Glutamatergic neuron (in vitro differentiated cells): ENCODE measurements at places on chromosomes 4 and X. TPM values are rescaled to one million over a fixed set of nuclear protein-coding genes. Genes with fewer than 3 reads are reported as not detected.

GRCh38 chr4:52711834-52712250 lies 39.4 kb downstream of the ERVMER34-1 start:
- peaks cover 16% of the 10 kb centered on the region for H3K4me1 ChIP-seq
- H3K27me3 ChIP-seq, result no peaks in the 10 kb centered on the region
- peak overlapping the region; percentile 87 for H3K4me3 ChIP-seq
- peak overlapping the region; percentile 94 for H3K27ac ChIP-seq
- DNase-seq, result no peak

DNA sequence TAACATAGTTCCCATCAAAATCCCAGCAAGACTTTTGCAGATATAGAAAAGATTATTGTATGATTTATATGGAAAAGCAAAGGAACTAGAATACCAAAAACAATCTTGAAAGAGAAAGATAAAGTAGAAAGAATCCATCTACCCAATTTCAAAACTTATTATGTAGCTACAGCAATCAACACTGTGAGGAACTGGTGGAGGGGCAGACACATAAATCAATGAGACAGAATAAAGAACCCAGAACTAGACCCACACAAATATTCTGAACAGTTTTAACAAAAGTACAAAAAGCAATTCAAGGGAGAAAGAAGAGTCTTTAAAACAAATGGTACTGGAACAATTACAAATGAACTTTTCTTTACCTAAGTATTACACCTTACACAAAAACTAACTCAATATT lies 67.0 kb downstream of the LRBA start:
- peaks cover 3% of the 10 kb centered on the region for H3K4me1 ChIP-seq
- H3K27ac ChIP-seq, result no peak overlapping the region
- H3K27me3 ChIP-seq, result no peaks in the 10 kb centered on the region
- DNase-seq, result no peak

GRCh38 chr4:171847751-171848150 lies 34.5 kb downstream of the GALNTL6 start:
- DNase-seq, result no peak
- H3K4me1 ChIP-seq, result peaks cover 3% of the 10 kb centered on the region
- no peaks in the 10 kb centered on the region for H3K36me3 ChIP-seq
- no peak overlapping the region for H3K4me3 ChIP-seq

GRCh38 chr4:89847571-89848325 lies 10.8 kb upstream of the SNCA start:
- no peak for DNase-seq
- H3K4me1 ChIP-seq, result peaks cover 4% of the 10 kb centered on the region
- H3K4me3 ChIP-seq, result no peak overlapping the region
- no peak overlapping the region for H3K27ac ChIP-seq
- peaks cover 16% of the 10 kb centered on the region for H3K36me3 ChIP-seq
- H3K27me3 ChIP-seq, result no peaks in the 10 kb centered on the region

DNA sequence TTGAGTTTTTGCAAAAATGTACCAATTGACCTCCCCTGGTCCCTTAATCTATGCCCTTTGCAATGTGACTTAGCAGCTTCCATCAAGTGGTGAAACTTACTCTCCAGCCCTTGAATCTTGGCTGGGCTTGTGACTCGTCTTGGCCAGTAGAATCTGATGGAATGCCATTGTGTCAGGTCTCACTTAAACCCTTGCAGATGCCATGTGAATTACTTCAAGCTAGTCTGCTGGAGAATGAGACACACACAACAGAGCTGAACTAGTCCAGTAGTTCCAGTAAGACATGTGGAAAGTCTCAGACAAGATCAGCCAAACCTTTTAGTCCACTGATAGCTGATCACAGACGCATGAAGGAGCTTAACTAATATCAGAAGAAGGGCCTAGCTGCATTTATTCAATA lies 567.8 kb upstream of the CPEB2 start:
- no peak overlapping the region for H3K27ac ChIP-seq
- H3K4me3 ChIP-seq, result no peak overlapping the region
- no peak for DNase-seq
- no peaks in the 10 kb centered on the region for H3K36me3 ChIP-seq
- H3K4me1 ChIP-seq, result no peaks in the 10 kb centered on the region

DNA sequence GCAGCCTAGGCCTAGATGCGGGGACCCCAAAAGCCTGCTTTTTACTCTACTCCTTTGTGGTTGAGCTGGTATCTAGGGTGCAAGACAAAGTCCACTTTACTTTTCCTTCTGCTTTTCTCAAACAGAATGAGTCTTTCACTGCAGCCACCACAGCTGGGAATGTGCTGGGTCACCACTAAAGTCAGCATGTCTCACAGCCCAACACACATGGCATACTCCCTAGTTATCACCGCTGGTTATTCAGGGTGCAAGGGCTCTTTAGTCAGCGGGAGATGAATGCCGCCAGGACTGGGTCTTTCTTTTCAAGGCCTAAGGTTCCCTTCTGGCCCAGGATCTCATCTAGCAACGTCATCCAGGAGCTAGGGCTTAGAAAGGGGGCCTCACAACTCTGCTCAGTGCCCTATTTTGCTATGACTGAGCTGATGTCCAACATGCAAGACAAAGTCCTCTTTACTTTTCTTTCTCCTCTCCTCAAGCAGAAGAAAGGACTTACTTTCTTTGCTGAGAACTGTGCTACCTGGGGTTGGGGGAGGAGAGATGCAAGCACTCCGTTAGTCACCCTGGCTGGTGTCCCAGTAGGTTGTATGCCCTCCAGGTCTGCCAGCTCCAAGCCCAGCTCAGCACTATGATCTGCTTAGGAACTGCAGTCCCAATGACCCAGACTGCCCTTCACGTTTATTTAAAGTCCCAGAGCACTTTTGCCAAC lies 22.9 kb upstream of the STPG2 start:
- no peak for DNase-seq
- peaks cover 4% of the 10 kb centered on the region for H3K27me3 ChIP-seq
- H3K4me1 ChIP-seq, result no peaks in the 10 kb centered on the region
- no peak overlapping the region for H3K4me3 ChIP-seq
- no peaks in the 10 kb centered on the region for H3K36me3 ChIP-seq

- no peak overlapping the region for H3K4me3 ChIP-seq
- no peaks in the 10 kb centered on the region for H3K36me3 ChIP-seq
- DNase-seq, result no peak
- H3K27me3 ChIP-seq, result no peaks in the 10 kb centered on the region
- peaks cover 3% of the 10 kb centered on the region for H3K4me1 ChIP-seq
These were observed 161.8 kb upstream of the PCDH18 start for GRCh38 chr4:137694138-137694537.

Gene SPACA5
- total RNA-seq, result not detected

Gene SOWAHD
- total RNA-seq, result not detected

Gene EDA2R
- 6.3 TPM for total RNA-seq
